CD14-positive monocyte (primary cell): ENCODE measurements at places on chromosomes 12 and 14.

- DNase-seq, result no peak
These were observed 143.1 kb upstream of the MYL2 start for GRCh38 chr12:111063295-111064026.

GRCh38 chr12:92034858-92035401 is 110.7 kb downstream of the BTG1 start:
- peak; percentile 31 for DNase-seq

GRCh38 chr14:30125322-30125979 is 197.8 kb upstream of the PRKD1 start:
- no peak for DNase-seq

- peak; percentile 17 for DNase-seq
These were observed 131.3 kb downstream of the ITPR2 start for GRCh38 chr12:26701604-26702215.

GRCh38 chr12:109513977-109514376 is 36.5 kb downstream of the UBE3B start:
- DNase-seq, result no peak

GRCh38 chr12:119676573-119676972 is 8.6 kb downstream of the PRKAB1 start:
- DNase-seq, result no peak

DNA sequence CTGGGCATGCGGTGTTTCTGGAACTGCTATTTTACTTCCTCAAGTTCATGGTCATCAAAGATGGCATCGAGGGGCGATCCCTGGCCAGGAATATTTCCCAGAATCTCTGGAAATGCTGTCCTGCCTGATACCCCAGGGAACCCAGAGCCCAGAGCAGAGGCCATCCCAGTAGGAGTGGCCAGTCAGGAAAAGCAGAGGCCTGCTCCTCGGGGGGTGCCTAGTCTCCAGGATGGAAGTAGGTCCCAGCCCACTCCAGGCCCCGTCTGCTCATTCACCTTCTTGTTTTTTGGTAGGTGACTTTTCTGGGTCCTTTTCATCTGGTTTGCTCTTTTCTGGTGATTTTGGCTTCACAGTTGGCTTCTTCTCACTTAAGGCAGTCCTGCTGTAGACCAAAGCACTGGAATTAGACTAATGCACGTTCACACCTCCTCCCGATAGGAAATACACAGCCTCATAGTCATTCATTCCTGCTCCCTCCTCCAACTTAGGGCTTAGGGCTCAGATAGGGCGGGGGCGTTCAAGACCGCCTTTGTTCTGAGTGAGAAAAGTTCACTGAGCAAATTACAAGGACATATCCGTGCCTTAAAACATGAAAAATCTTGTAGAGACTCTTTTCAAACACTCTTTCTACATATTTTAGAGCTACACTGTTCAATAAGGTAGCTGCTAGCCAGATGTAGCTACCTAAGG is 51.1 kb downstream of the TRAFD1 start:
- DNase-seq, result no peak

GRCh38 chr12:113333877-113334785 is 778 bp downstream of the SLC8B1 start:
- peak; percentile 72 for DNase-seq

DNA sequence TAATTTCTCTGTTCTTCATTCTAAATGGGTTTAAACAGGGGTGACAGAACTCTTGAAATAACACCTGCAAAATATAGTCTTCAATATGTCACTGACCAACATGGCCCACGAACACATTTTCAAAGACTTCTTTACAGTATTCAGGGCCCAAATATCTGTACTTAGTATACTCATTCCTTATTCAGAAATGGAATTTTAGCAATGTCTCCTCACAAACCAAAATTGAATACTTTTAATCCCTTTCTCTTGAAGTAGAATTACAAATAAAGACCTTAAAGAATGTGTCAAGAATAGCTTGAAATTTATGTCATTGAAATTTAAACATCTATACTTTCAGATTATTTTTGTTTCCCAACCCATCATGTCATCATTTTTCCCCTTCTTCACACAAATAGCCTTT is 263.1 kb downstream of the LRIG3 start:
- no peak for DNase-seq
